ENCODE measurements at places on chromosomes 4 and X. TPM values are rescaled to one million over a fixed set of nuclear protein-coding genes. Genes with fewer than 3 reads are reported as not detected.

The POU4F2 gene
- not detected for total RNA-seq

The RBMXL3 gene
- total RNA-seq, result not detected

The SHROOM3 gene
- 1.6 TPM for total RNA-seq

The RAB39B gene
- total RNA-seq, result 0.06 TPM

The PROM1 gene
- total RNA-seq, result not detected

The ABCG2 gene
- total RNA-seq, result 0.06 TPM

The NLGN4X gene
- 4.2 TPM for total RNA-seq

The PDCL2 gene
- total RNA-seq, result not detected

The DUSP21 gene
- total RNA-seq, result not detected

The TCEANC gene
- total RNA-seq, result 1.9 TPM

The NAA11 gene
- not detected for total RNA-seq

The LONRF3 gene
- 1.8 TPM for total RNA-seq

The FRMD7 gene
- total RNA-seq, result not detected

The LDOC1 gene
- 14.5 TPM for total RNA-seq

The NPNT gene
- 0.29 TPM for total RNA-seq

Data from cardiac ventricle fibroblast (primary cell).